ENCODE measurements at places on chromosomes 5 and 9.
A peak's percentile ranks its signal among the peaks of the same experiment; 100 is the strongest.

GRCh38 chr5:121503111-121503840 is 348.4 kb upstream of the FTMT start:
- no peak for DNase-seq

DNA sequence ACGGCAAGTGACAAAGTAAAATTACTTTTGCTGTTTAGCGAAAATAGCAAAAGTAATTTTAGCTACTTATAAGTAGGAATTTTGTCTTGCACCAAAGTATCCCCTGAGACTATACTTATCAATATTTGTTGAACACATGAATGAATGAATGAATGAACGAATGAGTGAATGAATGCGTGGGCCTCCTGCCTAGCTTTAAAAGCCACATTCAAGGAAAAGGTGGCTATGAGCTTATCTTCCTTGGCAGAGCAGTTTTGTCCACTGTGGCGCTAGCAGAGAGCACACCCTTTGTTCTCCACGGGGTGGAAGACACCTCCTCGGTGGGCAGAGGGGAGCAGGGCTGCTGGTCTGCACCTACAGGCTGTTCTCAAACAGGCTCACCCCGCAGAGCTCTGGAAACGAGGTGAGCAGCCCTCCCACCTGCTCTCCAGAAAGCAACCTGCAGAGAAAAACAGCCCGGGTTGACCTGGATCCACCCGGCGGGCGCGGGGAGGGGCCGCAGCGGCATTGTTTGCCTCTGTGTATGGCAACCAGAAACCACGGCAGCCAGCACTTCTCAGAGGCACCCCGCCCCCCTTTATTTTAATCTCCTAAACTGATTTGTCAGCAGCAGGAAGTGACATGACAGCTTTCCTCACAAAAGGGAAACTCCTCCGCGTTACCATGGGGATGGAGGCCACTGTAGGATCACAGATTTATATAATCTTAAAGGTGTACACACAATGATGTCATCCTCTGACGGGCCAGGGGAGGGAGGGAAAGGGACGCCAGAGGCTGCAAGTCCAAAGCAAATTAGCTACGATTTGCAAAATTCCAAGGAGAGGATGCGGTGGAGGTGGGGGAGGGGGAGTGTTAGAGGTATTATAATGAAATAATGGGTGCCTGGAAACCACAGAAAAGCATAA is 5.9 kb downstream of the DUSP1 start:
- peak; percentile 89 for DNase-seq

DNA sequence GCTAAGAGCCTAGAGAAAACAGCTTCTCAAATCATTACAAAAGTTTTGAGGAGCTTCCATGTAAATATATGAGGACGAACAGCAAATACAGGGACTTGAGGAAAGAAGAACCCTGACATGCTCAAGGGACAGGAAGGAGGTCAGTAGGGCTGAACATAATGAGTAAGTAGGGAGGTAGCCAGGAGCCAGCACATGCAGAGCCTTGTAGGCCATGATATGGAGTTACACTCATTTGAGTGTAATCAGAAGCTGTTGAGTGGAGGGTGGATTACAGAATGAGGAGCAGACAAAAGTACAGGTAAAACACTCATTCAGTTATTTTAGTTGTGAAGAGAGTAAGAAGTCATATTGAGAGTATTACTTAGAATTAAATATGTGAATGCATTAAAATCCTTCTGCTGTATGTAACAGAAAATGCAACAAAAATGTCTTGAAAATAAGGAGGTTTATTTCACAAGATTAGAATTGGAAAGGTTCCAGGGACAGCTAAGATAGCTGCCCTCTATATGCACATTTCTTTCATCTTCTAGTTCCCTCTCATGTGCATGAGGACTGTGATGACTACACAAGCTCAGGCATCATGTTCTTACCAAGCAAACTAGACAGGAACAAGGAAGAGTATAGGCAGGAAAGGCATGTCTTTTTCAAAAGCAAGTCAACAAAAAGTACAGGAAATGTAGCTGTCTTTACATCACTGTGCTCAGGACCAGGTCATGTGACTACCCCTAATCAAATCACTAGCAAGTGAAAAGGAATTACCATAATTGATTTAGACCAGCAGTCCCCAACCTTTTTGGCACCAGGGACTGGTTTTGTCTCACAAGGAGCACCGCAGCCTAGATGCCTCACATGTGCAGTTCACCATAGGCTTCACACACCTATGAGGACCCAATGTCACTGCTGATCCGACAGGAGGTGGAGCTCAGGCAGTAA is 87.2 kb downstream of the TMEM232 start:
- DNase-seq: no peak

DNA sequence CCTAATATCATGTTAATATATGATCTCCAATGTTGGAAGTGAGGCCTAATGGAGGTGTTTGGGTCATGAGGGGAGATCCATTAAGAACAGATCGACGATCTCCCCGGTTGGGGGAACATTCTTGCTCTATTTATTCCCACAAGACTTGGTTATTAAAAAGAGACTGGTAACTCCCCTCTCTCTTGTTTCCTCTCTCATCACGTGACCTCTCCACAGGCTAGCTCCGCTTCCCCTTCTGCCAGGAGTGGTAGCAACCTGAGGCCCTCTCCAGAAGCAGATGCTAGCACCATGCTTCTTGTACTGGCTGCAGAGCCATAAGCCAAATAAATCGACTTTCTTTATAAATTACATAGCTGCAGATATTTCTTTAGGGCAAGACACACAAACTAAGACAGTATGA is 794.4 kb downstream of the MTRR start:
- DNase-seq: no peak

GRCh38 chr5:135814316-135814715 is 20.1 kb upstream of the SLC25A48 start:
- no peak for DNase-seq

- no peak for DNase-seq
Observed at GRCh38 chr5:172648755-172649154, 7.7 kb downstream of the NEURL1B start.

GRCh38 chr5:139210585-139210984 is 12.4 kb upstream of the SIL1 start:
- DNase-seq: no peak

DNA sequence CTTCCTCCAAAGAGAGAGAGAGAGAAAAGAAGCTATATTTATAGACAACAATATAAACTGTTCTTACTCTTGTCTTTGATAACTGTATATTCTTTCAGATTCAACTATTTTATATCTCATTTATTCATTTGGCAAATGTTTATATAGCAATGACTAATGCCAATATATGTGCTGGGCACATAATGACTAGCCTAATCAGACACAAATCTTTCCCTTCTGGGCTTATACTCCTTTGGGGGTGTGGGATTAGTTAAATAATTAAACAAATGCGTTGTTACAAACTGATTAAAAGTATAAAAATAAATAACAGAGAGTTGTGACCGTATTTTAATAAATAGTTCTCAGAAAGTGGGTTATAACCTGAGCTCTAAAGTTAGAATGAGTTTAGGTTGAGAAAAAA is 4.0 kb downstream of the SPINK14 start:
- DNase-seq: no peak

GRCh38 chr9:116390303-116391228 is 237.0 kb downstream of the PAPPA start:
- DNase-seq: no peak

GRCh38 chr9:137245450-137246421 is 4.6 kb downstream of the TUBB4B start:
- no peak for DNase-seq

DNA sequence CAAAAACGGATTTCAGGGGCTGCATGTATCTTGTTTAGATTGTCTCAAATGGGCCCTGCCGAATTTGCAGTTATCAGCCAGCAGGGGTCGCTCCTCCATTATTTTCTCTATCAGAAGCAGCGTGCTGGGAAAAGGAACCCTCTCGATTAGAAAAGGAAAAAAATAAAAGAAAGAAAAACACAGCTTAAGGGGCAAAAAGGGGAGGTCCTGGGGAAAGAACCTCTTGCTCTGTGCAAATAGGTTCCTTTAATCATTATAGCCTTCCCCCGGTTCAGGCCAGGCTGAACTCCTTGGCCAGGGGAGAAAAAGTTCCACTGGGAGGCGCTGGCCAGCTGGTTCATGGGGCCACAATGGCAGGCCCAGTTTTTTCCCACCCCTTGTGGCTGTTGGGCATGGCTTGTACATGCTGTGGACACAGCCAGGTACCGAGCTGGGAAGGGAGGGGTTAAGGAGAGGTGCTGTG is 25.0 kb upstream of the CAPSL start:
- no peak for DNase-seq

DNA sequence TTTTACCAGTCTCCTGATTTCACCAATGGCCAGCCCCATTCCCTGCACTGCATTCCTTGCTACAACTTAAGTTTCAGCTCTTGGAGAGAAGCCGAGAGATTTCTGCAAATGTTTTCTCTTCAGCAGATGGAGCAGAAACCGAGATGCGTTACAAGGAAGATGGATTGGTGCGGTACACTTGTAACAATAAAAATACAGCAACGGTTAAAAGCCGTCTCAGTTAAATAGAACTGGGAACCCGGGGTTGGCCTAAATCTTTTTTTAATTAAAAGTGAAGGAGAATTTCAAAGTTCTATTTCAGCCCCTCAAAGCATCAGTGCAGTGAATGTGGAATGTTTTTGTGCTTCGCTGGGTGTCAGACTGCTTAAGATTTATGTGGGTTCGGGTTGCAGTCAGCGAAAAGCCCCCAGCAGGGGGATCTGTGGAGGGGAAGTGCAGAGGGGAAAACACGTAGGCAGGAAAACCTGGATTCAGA is 19.8 kb downstream of the BRINP1 start:
- no peak for DNase-seq

GRCh38 chr5:31944684-31945445 is 229.3 kb downstream of the GOLPH3 start:
- no peak for DNase-seq

DNA sequence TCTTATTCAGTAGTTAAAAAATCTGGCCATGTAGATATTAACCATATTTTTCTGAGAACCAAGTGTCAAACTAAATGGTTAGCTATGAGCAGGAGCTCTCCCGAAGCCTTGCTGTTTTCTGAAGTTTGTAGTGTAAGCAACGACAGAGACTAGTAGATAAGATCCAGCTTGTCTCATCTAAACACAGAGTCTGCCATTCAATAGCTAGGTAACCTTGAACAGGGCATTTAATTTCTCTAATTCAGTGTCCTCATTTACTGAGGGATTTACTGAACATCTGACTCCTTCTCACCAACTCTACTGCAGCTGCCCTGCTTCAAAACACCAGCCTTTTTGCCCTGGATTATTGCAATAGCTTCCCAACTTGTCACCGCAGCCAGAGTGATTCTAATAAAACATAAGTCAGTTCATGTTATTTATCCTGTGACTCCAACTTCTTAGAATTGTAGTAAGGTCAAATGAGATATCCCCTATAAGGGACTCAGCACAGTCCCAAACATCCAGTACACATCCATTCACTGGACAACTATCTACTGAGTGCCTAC is 337.0 kb downstream of the PLK2 start:
- DNase-seq: no peak

DNA sequence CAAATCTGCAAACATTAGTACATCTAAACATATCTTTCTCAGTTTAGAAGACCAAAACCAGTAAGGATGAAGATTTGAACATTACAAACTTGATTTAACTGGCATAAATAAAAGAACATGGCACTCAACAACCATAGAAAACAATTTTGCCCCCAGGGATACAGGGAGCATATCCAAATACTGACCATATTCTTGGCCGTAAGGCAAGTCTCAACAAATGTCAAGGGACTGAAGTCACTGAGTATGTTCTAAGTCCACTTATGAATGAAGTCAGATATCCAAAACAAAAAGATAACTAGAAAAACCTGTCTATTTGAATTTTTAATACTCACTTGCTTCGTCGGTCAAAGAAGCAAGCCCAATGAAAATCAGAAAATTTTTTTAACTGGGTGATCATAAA is 14.1 kb downstream of the FEM1C start:
- DNase-seq: no peak

- DNase-seq: no peak
Observed at GRCh38 chr5:143495821-143496275, 92.4 kb upstream of the NR3C1 start.

DNA sequence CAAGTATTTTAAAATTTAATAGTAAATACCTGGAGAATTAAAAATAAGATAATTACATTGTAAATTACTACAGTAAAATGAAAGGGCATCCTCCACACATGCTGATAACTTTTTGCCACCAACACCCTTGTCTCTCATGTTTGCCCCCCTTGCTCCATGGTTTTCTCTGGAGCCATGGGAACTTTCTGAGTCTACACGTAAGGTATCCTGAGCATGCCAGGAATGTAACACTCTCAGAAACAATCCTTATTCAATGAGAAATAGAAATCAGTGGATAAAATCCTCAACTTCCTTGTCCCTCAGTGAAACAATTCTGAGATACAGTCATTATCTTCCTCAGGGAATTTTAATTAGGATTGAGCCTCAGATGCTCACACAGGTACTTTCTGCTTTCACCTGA is 108.9 kb downstream of the IZUMO3 start:
- DNase-seq: no peak
